ENCODE measurements at places on chromosomes 6 and 20.
A peak's percentile ranks its signal among the peaks of the same experiment; 100 is the strongest.

GRCh38 chr6:70310063-70310694 lies 7.3 kb upstream of the COL9A1 start:
- no peak for DNase-seq

DNA sequence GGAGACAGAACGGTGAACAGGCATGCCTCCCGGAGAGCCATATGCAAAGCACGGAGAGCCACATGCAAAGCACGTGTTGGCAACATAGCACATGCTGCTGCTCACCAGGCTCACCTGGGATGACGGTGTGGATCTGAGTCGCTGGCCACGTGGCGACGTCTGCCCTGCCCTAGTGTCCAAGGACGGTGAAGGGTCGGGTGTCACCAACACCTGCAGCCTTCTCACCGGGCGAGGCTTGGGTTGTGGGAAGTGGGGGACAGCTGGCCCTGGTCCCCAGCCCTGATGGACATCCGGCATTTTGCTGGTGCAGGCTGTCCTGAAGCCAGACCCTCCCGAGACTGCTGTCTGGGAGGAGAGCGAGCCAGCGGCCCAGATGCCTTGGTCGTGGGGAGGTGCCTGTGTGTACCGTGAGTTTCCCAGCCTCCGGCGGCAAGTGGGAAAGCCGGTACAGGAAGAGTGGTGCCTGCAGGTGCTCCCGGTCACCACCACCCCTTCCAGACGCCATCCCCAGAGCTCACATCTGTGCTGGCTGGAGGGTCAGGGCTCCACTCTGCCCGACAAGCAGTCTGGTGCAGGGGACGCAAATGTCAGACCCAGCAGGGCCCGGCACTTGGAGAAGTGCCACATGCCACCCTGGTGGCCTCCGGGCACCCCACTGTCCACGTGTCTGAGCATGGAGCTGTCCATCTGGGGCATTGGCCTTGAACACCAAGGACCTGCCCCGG lies 5.9 kb upstream of the ADRM1 start:
- DNase-seq = no peak

- no peak for DNase-seq
These were observed 55.5 kb upstream of the SGK1 start for GRCh38 chr6:134373282-134373922.

- no peak for DNase-seq
These were observed 867 bp downstream of the EBF4 start for GRCh38 chr20:2693286-2694007.

DNA sequence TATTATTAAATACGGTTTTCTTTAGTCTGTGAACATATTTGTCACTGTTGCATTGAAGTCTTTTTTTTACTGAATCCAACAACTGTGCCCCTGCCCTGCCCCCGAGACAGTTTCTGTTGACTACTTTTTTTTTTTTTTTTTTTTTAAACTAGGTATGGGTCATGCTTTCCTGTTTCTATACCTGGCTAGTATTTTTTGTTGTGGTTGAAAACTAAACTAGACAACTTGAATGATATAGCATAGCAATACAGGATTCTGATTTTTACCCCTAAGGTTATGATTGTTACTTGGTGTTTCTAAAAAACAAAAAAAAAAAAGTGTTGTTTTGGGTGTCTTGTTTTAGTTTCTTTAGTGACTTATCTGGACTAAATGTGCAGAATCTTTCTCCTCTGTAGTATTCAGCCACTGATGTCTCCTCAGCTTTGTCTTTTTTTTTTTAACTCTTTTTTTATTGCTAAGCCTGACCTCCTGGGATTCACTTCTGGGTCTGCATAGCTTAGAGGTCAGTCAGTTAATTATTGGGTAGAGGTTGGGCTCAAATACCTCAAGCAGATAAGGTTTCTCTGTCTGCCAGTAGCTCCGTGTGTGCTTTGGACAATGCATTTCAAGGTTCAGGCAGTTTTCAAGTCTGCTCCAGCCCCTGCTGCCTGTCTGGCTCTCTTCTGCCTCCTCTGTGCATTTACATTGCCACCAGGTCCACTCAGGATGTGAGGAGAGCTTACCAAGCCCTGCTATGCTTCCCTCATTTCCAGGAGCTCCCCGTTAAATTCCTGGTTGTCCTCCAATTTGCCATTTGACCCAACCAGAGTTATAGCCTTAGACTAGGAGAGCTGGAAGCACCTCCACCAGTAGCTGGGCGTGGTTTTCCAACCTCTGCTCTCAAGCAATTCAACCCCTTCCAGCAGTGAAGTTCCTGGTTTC lies 91.4 kb downstream of the SYNDIG1 start:
- DNase-seq = no peak

DNA sequence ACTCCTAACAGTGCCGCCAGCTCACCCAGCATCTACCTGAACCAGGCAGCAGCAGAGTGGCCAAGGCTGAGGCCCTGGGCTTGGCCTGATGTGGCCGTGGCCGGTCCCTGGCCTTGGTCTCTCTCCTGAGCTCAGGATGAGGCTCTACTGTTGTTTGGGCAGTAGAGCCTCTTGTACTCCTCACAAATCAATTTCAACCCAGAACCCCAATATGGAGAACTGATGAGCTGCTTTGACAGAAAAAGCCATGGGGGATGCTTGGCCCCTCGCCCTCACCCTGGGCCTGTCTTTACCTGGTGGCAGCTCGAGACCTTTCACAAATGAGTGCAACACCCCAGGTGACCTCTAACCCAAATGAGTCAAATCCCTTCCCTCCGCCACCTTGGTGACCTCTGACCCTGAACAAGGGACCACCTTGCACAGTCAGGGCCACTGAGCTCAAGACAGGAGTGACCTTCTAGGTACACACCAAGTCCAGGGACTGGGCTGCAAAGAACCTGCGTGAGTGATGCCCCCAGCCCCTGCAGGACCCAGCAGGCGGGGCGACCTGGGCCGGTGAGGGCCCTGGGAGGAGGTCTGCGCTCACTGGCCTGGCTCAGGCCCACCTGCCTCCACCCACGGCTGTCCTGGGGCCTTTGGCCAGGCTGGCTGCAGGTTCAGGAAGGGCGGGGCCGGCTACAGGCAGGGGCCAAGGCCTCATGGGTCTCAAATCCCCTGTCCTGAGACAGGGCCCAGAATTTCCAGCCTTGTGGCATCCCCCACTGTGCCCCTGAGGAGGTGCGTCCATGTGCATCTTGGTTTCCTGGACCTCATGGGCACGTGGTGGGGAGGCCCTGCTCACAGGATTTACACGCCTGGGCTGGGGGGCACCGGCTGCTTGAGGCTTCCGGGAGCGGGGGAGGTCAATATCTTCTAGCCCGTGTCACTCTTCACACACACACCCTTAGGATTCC lies 30.2 kb downstream of the PSMG4 start:
- DNase-seq = no peak

GRCh38 chr6:104642871-104643270 lies 216.8 kb downstream of the HACE1 start:
- DNase-seq = no peak

GRCh38 chr20:41196653-41197225 lies 59.4 kb downstream of the PLCG1 start:
- no peak for DNase-seq

DNA sequence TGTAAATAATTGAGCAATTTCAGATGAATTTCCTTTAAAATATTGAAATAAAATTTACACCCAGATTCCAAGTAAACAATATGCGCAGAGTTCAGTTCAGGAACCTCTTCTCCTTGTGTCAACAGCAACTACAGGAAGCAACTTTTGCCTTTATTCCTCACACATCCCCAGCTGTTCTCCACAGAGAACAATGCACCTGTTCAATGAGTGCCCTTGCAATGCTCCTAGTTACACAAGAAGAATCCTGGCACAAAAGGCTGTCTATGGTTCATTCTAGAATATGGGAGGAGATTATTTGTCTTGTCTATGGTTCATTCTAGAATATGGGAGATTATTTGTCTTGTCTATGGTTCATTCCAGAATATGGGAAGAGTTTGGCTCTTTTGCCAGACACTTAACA lies 454.9 kb downstream of the BTBD3 start:
- DNase-seq = peak; percentile 83

DNA sequence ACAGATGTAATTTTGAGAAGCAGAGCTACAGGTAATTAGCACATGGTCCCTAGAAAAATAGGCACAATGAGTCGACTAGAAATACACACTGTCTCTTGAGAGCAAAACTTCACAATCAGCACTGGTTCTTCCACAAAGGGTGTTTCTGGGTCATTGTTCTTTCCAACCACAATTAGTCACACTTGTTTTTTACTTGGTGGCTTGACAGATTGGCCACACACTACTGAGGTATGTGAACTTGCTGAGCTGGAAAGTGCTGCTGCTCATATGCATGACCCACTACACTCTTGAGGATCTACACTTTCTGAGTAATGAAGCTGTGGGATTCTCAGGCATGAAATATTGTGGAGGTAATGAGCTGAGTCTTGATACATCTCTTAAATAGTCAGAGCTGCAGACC lies 347.7 kb downstream of the BCKDHB start:
- no peak for DNase-seq

DNA sequence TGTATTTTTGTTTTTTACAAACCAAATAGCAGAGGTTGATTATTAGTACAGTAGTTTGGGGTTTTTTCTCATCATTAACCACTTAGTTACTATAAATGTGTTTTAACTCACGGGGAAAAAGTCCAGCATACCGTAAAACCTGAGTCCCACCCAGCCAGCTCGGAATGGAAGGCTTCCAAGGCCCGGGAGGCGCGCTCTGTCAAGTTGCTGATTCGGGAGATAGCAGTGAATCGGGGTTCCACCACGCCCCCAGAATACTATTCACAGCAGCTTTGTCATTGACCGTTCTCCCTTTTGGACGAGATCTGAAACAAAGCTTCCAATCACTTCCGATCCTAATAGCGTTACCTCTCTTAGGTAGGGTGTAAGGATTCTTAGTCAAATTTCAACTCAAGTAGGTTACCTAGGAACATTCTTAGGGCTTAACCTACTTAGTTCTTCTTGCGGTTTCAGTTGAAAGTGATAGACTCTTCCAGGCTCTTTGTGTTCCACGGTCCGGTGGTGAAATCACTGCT lies 232.8 kb upstream of the QKI start:
- DNase-seq = no peak

DNA sequence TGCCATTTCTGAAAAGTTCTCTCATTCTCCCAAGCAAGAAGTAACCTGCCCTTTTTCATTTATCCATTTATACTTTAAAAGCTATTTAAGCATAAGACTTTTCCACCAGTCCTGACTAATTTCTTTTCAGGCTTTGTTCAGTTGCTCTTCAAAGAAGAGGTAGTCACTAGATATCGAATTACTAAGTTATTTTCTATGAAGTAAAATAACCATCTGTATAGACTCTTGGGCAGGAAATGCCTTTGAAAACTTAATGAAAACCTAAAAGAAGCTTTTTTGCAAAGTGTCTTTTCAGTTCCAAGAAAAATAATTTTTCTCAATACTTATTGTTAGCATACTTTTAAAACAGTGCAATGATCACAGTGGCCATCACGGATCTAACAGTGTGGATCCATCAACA lies 31.3 kb upstream of the LAMP5 start:
- DNase-seq = no peak

DNA sequence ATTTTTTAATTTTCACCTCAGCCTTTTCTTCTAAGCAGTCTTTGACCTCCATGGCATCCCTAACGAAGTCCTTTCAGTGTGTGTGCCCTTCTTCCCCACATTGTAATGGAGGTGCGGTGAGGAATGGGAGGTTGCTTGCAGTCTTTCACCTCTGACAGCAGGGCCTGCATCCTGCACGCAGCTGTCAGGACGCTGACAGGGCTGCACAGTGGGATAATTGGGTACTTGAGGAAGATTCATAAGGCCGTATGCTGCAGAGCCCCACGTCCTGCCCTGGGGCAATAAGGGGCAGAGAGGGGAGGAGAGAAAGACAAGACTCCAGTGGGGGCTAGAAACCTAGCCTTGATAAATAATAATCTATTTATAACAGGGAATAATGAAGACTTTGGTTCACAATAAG lies 184.7 kb downstream of the SAMD5 start:
- no peak for DNase-seq

DNA sequence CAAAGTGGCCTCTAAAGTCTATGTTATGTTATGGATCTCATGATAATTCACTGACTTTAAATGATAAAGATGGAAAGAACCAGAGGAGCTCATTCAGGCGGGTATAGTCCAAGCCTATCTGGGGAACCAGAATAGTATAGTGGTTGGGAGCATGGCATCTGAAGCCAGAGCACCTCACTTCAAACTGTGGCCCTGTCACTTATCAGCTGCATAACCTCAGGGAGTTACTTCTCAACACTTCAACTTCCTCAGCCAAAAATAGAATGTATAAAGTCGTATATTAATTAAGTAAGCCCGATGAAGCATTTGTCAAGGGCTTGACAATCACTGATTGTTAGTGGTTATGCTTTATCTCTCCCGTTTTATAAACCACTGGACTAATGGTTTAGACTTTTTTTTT lies 112.7 kb downstream of the RTN4IP1 start:
- DNase-seq = no peak

DNA sequence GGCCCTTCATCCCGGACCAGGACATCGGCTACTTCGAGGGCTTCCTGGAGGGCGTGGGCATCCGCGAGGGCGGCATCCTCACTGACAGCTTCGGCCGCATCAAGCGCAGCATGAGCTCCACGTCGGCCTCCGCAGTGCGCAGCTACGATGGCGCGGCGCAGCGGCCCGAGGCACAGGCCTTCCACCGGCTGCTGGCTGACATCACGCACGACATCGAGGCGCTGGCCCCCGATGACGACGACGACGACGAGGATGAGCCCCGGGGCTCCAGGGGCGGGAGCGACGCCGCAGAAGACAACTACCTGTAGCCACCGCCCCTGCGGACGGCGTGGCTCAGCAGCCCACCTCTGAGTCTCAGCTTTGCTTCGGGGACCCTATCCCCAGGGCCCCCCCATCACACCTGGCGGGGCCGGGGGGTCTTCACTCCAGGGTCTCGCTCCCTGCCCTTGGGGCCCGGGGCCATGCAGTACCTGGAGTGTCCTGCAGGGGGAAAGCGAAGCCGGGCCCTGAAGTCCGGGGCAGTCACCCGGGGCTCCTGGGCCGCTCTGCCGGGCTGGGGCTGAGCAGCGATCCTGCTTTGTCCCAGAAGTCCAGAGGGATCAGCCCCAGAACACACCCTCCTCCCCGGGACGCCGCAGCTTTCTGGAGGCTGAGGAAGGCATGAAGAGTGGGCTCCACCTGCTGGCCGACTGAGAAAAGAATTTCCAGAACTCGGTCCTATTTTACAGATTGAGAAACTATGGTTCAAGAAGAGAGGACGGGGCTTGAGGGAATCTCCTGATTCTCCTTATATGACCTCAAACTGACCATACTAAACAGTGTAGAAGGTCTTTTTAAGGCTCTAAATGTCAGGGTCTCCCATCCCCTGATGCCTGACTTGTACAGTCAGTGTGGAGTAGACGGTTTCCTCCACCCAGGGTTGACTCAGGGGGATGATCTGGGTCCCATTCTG lies 20.8 kb upstream of the HCK start:
- DNase-seq = peak; percentile 16

Measured in NCI-H2081 treated with DMSO at 0.1 percent for 48 hours (cell line).